ENCODE measurements at places on chromosomes 11 and 22.

DNA sequence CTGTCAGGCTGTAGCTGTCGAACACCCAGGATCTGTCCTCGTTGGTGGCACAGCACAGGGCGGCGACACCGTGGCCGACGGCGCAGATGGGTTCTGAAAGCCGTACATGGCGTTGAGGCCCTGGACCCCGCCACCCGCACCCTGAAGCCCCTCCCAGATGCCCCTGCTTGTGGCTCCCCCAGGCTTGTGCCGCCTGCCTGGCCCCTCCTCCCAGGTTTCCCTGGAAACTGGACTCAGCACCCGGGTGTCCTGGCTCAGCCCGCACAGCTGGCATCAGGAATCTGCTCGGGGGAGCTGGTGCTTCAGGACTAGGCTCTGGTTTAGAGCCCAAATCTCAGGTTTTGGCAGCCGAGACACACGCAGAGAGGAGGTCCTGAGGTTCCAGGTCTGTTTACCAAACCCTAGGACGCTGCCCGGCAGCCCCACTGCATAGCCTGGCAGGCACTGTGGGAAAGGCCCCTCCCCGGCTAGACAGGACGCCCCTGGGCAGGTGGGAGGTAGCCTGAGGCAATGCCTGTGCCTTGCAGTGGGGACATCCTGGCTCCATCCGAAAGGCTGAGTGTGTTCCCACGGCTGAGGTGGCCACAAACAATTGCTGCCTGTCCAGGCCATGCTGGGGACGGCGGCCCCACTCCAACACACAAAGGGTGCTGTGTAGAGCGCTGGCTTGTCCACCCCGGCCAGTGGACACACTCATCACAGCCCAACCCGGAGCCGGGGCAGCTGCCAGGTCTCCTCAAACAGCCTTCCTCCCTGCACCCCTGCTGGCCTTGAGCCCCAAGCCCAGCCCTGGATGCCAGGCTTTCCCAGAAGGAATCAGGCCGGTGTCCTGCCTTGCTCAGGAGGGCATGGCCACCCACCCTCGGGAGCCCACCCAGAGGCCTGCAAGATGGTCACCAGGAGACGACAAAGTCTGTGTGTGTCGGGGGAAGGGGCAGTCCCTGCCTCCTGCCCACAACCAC is 4.6 kb downstream of the GATD1 start:
- no peak for DNase-seq

DNA sequence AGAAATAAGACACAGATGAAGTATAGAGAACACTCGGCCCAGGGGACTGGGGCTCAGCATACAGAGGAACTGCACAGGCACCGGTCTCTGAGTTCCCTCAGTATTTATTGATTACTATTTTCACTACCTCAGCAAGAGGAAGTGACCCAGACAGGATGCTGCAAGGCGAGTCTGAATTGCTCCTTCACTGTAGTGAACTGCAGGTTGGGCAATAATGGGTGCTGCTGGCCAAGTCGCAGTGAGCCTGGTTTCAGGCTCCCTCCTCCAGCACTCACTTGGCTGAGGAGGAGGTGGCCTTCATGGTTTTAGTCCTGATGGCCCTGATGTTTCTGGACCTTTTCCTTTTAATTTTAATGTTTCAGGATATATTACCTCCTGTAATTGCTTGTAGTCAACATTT is 10.4 kb downstream of the OR52K2 start:
- no peak for DNase-seq

GRCh38 chr22:30857791-30858190 is 110.8 kb downstream of the MORC2 start:
- no peak for DNase-seq

- DNase-seq: no peak
These were observed 49.9 kb upstream of the CD5 start for GRCh38 chr11:61052182-61052972.

DNA sequence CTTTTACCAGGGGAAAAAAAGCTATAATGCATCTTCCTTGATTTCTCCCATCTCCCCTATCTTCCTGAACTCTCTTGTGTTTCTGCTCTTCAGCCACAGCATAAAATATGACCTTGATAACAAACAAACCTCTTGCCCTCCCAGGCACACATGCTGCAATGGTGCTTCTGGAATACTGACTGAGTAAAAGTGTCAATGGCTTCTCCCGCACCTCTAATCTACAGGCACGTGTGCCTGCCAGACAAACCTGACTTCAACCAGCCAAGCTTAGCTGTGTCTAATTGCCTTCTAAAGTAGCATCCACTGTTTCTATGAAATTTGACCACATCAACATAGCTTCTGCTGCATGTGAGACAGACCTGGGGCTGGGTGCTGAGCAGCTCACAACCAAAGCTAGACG is 12.7 kb downstream of the OPCML start:
- DNase-seq: no peak

- DNase-seq: no peak
These were observed 56.8 kb downstream of the CD6 start for GRCh38 chr11:61028135-61028729.

DNA sequence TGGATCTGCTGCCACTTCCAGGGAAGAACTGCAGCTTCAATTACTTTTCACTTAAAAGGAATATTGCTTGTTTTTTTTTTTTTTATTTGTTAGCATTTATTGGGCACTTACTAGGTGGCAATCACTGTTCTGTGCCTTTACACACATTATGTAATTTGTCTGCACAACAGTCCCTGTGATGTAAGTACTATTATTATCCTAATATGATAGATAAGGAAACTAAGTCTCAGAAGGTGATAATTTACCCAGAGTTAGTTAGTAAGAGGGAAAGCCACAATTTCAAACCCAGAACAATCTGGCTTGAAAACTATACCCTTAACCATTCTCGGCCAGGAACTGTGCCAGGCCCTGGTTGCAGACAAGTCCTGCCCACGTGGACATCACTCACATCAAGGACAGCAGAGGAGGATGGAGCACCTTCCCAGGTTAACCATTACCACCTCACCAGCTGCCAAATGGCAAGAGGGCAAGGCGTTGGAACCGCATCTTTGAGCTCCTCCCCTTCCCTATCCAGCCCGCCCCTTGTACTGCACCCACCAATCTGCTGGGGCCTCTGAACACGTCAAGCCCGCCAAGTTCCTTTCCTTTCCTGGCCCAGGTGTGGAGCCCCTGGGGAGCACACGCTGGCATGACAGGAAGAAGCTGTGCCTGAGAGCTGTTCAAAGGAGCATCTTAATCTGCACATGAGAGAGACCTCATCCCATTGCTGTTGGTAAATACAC is 78.4 kb downstream of the NAV2 start:
- no peak for DNase-seq

- no peak for DNase-seq
These were observed 1.3 kb upstream of the CCDC88B start for GRCh38 chr11:64338716-64339115.

- DNase-seq: no peak
These were observed 512 bp upstream of the GRIA4 start for GRCh38 chr11:105609341-105609781.

DNA sequence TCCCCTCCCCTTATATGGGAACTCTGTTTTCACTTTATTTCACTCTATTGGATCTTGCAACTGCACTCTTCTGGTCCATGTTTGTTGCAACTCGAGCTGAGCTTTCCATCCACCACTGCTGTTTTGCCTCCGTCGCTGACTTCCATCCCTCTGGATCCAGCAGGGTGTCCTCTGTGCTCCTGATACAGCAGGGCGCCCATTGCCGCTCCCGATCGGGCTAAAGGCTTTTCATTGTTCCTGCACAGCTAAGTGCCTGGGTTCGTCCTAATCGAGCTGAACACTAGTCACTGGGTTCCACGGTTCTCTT is 11.1 kb upstream of the CCDC117 start:
- no peak for DNase-seq

DNA sequence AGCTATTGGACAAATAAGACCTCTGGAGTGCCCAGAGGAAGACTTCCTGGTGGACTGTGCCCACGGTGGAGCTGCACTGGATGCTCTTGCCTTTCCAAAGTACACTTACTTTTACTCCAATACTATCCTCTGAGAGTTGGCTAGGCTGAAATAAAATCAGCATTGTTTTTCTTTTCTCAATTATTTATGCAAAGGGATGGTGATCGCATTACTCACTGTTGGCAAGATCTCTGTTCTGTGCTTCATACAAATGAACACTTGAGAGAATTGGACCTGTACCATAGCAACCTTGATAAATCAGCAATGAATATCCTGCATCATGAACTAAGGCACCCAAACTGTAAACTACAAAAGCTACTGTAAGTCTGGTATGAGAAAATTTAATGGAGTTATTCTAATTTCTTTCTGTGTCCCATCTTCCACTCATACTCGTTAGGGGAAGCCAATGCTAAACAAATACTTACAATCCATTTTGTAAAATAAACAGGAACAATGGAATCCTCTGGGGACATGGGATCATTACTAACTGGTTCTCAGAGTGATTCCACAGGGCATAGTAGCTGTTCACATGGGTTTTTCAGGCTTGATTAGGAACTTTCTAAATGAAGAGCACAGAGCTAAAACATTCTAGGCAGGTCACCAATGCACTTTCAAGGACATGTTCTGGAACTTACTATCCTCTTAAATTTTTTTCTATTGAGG is 26.3 kb downstream of the NLRP14 start:
- no peak for DNase-seq

- DNase-seq: no peak
These were observed 22.7 kb upstream of the ACER3 start for GRCh38 chr11:76837696-76838677.
